NCI-H446 (cell line): ENCODE measurements at places on chromosomes 5 and 9.

- DNase-seq, result no peak
These were observed 6.2 kb downstream of the COX7C start for GRCh38 chr5:86623785-86624483.

- no peak for DNase-seq
These were observed 127.9 kb downstream of the ADAMTS2 start for GRCh38 chr5:179217356-179217755.

DNA sequence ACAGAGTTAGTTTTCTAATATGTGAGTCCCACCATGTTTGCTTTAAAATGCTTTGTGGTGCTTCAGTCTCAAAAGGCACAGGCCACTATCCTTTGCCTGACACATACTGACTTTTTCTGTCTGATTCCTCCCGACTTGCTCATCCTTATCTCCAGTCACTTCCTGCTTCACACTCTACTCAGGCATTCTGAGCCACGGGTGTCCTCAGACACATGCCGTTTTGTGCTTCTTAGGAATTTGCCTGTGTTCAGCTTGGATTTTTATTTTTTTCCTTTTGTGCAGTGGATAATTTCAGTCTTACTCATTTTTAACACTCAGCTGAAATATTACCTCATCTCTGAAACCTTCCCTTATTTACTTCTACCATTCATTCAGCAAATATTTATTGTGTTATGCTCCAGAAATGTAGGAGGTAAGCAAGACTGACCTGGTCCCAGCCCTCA is 54.1 kb downstream of the MAN2A1 start:
- DNase-seq, result no peak

- no peak for DNase-seq
These were observed 121.2 kb upstream of the ADAMTSL1 start for GRCh38 chr9:18352711-18353110.
